Tongue (tissue), 3 donors: ENCODE measurements at places on chromosomes 1 and 21. TPM values are rescaled to one million over a fixed set of nuclear protein-coding genes. Genes with fewer than 3 reads are reported as not detected.
A peak's percentile ranks its signal among the peaks of the same experiment; 100 is the strongest.

- peak; percentile 58 for DNase-seq
Observed at GRCh38 chr21:46509741-46510502, 51.2 kb downstream of the DIP2A start.

DNA sequence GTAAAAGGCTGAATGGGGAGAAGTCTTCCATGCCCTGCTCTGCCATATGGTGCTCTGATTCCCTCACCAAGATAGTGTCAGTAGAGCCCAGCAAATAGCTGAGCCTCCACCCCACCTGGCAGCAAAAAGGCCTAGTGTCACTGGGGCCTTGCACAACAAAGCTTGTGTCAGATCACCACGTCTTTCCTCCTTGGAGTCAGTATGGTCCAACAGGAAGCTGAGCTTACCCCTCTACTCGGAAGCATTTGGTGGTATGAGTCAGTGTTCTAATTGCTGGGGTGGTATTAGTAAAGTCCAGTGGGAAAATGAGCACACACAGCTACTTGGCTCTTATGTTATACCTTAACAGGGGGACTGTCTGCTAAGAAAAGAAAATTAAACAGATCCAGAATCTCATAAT, 18.7 kb upstream of the RRP15 start:
- no peak for DNase-seq

DNA sequence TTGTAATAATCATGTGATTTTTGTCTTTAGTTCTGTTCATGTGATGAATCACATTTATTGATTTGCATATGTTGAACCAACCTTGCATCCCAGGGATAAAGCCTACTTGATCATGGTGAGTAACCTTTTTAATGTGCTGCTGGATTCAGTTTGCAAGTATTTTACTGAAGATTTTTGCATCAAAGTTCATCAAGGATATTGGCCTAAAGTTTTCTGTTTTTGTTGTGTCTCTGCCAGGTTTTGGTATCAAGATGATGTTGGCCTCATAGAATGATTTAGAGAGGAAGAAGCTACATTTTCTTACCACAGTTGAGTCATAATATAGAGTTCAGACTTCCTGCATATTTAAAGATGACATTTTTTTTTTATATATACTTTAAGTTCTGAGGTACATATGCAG, 455.9 kb downstream of the PLPP3 start:
- no peak for DNase-seq

DNA sequence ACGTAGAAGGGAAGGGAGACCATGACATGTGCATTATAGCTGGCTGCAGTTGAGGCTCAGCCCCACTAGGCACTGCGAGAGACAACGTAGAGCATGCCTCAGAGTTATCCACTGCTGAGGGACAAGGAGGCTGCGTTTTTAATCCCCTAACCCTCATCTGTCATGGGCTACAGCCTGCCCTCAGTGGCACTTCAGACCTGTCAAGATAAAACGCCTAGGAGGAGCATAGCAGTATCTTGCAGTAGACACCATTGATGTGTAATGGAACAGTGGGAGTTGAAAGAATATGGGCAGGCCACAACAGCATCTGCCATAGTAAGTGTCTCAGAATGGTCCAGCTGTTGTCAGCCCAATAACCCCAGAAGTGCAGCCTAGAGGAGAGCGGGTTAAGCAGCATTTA, 307.0 kb upstream of the PTBP2 start:
- no peak for DNase-seq

DNA sequence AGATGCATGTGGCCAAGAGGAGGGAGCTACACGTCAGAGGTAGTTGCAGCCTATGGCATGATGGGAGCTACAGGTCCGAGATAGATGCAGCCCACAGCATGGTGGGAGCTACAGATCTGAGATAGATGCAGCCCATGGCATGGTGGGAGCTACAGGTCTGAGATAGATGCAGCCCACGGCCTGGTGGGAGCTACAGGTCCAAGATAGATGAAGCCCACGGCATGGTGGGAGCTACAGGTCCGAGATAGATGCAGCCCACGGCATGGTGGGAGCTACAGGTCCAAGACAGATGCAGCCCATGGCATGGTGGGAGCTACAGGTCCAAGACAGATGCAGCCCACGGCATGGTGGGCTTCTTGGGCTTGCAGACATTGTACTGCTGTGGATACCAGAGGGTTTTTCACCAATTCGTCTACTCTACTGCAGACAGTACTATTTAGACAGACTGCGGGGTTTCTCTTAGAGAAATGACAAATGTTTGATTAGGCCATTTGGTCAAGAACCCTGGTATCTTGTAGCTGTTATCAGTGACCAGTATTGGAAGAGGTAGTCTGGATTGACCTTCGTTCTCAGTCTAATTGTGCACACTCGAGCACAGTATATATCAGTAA, 127.4 kb downstream of the DHRS3 start:
- DNase-seq: no peak

GRCh38 chr1:229434005-229434640, at the start of gene ACTA1:
Gene ACTA1 (minus strand): TSS chr1:229434094. CDS start chr1:229433115, 979 bp downstream.
- DNase-seq: peak; percentile 83

- no peak for DNase-seq
Observed at GRCh38 chr1:15188678-15189077, 35.1 kb downstream of the TMEM51 start.

GRCh38 chr1:183039330-183039729, 16.1 kb downstream of the LAMC1 start:
- no peak for DNase-seq

DNA sequence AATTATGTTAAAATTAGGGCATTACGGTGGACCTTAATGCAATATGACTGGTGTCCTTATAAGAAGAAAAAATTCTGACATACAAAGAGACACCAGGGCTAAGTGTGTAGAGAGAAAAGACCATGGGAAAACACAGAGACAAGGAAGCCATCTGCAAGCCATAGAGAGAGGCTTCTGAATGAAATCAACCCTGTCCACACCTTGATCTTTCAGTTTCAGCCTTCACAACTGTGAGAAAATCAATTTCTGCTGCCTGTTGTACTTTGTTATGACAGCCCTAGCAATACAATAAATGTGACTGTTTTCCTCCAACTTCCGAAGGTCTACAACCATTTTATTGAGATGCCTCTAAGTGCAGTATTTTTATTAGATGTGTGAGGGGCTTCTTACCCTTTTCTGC, 1407.2 kb downstream of the MRPL39 start:
- no peak for DNase-seq

DNA sequence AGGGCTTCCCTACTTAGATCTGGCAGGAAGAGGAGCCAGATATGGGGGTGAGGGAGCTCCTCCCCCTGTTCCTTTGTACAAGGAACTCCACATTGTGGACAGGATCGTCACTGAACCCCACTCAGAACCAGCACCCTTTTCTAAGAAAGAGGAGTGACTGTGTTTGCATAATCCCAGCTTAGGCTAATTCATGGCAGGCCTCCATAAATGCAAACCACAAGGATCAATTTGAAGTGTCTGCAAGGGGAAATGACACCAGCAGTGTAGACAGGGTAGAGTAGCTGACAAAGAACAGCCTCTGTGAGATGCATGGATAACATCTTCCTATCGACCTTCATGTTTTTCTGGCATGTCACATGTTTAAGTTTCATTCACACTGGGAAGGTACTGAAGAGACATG, 11.7 kb downstream of the MX1 start:
- DNase-seq: no peak

DNA sequence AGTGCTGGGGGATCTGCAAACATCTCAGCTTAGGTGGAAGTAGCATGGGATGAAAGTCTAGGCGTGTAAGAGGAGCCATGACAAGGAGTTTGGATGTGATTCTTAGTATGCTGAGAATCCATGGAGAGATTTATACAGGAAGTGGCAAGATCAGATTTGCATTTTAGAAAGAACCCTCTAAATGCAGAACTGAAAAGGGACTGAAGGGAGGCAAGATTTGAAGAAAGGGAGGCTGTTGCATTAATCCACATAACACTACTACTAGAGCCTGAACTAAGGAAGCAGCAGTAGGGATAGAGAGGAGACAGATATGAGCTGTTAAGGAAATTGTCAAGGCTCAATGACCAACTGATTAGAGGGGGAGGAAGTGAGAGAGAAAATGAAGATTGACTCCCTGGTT, 9.8 kb downstream of the C1orf74 start:
- no peak for DNase-seq

GRCh38 chr21:41536076-41536826, 28.3 kb upstream of the TMPRSS2 start:
- peak; percentile 8 for DNase-seq

DNA sequence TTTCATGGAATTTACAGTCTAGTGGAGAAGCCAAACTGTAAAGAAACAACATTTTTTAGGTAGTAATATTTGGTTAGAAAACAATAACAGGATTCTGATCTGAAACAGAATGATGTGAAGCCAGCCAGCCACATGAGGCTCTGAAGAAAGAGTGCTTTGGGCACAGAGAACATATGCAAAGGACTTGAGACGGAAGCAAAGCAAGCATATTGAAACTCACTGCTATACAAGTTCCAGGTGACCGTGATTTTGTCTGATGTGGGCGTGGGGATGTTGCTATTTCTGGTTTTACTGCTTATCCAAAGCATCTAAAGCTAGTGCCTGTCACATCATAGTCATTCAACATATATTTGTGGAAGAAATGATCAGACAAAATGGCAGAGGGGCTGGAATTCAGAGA, 14.7 kb downstream of the CRP start:
- DNase-seq: no peak

- peak; percentile 53 for DNase-seq
Observed at GRCh38 chr1:40782371-40782956, 1.1 kb upstream of the KCNQ4 start.

GRCh38 chr1:20728371-20729154, 3.9 kb downstream of the SH2D5 start:
- DNase-seq: no peak

The OR10J5 gene
- total RNA-seq: not detected

The TAS1R1 gene
- 2.2 TPM for total RNA-seq

The C1orf141 gene
- not detected for total RNA-seq

The GOLT1A gene
- total RNA-seq: not detected

The PROK1 gene
- not detected for total RNA-seq

The KRTAP12-3 gene
- not detected for total RNA-seq

The PTAFR gene
- 1.3 TPM for total RNA-seq

The SH3BP5L gene
- 20.9 TPM for total RNA-seq

The FNDC5 gene
- total RNA-seq: 125 TPM

The CHAF1B gene
- 2.4 TPM for total RNA-seq
